GM13977 (cell line): ENCODE measurements at places on chromosomes 6 and 20.

DNA sequence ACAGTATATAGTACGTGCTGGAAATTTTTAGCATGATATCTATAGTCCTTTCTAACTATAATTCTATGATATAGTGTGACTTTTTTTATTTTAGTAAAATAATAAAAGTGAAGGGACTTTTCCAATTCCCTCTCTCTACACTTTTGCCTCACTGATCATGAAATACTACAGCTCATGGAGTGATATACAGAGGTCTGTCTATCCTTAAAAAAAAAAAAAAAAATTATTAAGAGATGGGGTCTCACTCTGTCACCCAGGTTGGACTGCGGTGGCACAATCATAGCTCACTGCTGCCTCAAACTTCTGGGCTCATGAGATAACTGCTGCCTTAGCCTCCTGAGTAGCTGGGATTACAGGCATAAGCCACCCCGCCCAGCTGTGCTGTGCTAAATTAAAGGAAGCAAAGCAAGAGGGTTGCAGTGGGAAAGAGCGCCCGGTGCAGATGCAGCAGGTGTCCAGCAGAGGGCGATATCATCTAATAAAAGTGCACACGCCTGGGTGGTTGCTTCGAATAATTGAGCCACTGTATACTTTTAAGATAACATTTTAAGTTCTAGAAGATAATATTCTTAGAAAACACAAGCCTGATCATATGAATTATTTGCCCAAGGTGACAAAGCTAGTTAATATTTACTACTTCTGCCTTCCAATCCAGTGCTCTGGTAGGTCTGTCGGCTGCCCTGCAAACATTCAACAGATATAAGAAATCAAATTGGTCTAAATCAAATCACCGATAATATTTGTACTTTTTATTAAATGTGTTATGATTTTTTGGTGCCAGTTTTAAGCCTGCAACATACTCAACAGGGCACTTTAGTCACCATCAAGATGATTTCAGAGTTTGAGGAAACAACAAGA is 94.9 kb upstream of the NT5E start:
- peak; percentile 47 for DNase-seq

DNA sequence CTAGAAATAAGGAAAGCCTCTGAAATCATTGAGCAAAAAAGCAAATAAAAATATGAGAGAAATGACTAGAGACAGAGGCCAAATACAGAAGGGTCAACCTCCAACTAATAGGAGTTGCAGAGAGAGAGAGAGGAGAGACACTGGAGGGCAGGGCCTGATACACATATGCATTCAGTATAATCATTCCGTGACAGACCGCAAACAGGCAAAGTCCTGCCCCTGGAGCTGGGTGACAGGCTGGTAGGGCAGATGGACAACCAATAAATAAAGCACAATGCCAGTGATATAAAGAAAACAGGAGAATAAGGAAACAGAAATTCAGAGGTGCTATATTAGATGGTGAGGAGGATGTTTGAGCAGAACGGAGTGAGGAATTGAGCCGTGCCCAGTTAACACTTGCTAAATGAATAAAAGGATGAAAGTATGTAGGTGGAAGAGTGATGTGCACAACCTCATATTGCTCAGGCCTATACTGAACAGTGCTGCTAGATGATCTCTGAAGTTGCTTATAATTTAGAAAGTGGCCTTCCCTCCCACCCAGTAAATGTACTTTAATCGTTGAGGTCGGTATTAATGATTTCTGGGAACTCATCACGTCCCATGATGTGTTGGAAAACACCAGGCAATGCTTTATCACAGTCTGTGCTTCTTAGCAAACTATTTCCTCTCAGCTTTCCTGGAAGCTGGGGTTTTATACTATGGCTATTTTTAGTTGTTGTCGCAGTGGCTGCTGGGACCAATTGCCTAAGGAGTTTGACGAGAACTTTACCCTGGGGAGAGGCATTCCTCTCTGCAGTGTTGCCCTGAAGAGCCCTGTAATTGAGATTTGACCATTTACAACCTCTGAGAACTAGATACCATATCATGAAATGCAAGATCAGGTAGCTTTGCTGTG is 37.6 kb upstream of the CLIC5 start:
- DNase-seq: no peak

DNA sequence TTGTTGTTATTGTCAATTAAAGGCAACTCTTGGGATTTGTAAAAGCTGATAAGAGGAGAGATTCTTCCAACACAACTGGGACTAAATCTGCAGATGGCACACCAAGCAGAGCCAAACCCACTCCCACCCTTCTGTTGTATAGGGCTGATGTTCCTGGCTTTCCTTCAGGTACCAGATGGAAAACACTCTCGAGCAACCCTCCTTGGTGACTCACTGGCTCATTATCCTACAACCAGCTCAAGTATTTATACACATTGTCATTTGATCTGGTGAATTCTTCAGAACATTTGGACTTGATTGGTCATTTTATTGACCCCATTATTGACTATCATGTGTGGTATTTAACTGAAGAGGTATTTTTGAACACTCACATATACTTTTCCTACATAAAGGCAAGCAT is 190.3 kb upstream of the PCSK2 start:
- DNase-seq: no peak

GRCh38 chr20:33679758-33680485 is 5.7 kb upstream of the NECAB3 start:
- peak; percentile 78 for DNase-seq

GRCh38 chr6:25793970-25794369 is 37.9 kb downstream of the SLC17A1 start:
- DNase-seq: no peak

GRCh38 chr6:63066055-63066704 is 145.1 kb upstream of the FKBP1C start:
- peak; percentile 21 for DNase-seq
